Activated effector memory CD4-positive, alpha-beta T cell treated with anti-CD3 and anti-CD28 coated beads, Interleukin-2, amount 50 U/mL, for 16 hours (primary cell): ENCODE measurements at places on chromosomes 3 and 15.

- no peak for DNase-seq
Measured at GRCh38 chr3:146274833-146275232, 23.9 kb upstream of the PLSCR4 start.

- peak; percentile 75 for DNase-seq
Measured at GRCh38 chr3:11643201-11643603, 513 bp downstream of the VGLL4 start.

GRCh38 chr3:186937017-186937875 lies 6.9 kb downstream of the ST6GAL1 start:
- DNase-seq = no peak

GRCh38 chr15:87133704-87134103 lies 1054.0 kb downstream of the AGBL1 start:
- DNase-seq = no peak

DNA sequence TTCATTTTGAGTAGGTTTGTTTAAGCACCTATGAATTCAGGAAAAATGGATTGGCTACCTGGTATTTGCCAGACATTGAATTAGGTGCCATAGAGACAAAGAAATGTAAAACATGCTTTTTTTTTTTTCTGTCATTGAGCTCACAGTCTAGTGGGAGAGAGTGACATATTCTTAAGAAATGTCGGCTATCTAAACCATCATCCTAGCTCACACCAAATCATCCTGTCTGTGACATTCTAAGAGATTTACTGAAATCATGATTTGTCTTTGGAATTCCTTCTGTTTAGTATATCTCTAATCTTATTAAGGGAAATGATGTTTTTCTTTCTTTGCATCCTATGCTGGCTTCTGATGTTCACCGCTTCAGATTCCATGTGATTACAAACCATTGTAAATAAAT lies 59.5 kb upstream of the STXBP5L start:
- no peak for DNase-seq

DNA sequence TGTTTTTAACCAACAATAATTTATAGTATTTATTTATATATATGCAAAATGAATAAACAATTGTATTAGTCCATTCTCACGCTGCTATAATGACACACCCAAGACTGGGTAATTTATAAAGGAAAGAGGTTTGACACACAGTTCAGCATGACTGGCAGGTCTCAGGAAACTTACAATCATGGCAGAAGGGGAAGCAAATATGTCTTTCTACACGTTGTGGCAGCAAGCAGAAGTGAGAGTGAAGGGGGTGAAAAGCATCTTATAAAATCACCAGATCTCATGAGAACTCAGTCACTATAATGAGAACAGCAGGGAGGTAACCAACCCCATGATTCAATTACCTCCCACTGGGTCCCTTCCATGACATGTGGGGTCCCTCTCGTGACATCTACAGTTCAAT lies 162.8 kb upstream of the SLITRK3 start:
- DNase-seq = no peak

DNA sequence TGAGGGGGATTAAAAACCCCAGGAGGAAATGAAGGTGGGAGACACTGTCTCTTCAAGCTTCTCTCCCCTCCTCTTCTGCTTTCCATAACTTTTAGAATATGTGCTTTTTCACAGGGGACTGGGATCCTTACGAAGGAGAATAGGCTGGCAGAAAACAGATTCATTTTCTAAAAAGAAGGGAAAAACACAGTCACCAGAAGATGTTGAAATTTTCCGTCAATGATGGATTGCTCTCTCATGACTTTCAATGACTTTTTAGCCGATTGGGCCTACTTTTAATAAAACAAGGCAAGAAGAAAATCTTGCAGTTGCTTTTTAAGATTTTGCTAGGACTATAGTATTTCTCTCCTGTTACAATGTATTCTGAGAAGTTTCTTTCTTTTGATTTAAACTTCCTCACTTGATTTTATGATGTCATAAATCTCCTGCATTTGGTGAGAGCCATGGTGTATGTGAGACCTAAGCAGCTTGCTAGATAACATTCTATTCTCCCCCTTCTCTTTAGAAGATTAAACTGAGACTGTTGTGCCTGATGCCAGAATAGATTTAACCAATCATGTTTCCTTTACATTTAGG lies 241.2 kb downstream of the FEZF2 start:
- DNase-seq = no peak

DNA sequence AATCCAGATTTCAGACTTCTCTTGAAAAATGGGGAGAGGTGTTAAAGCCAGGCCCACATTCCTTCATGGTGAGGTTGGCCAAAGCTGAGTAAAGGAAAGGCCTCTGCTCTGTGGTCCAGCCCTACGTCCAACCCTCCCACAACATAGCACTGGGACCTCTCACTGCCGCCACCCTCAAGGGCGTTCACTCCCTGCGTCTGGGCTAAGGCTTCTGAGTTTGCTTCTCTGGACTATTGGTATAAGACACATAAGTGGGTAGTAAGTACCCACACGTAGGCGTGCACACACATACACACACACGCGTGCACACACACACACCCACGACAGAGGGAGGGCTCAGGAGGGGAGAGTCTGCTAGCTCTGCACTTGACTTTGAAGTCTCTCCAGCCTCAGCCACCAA lies 80.2 kb upstream of the PXYLP1 start:
- DNase-seq = no peak

DNA sequence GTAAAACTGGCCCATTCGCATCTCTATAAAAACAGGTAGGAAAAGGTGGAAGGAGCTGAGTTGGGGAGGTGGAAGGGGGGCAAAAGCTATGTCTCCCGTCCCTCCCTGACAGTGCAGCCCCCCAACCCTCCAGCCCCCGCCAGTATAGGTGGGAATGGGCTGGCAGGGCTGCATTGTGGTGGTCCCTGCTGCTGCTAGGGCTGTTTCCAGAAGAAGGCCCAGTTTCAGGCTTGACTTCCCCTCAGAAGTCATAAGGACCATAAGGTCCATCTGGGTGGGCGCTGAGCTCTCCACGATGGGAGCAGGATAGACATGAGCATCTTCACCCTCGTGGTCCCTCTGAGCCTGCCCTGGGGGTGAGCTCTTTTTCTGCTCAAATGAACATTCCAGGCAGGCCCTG lies 44.2 kb downstream of the APBA2 start:
- DNase-seq = peak; percentile 27

- DNase-seq = no peak
Measured at GRCh38 chr3:101170062-101170771, 150.2 kb downstream of the IMPG2 start.

DNA sequence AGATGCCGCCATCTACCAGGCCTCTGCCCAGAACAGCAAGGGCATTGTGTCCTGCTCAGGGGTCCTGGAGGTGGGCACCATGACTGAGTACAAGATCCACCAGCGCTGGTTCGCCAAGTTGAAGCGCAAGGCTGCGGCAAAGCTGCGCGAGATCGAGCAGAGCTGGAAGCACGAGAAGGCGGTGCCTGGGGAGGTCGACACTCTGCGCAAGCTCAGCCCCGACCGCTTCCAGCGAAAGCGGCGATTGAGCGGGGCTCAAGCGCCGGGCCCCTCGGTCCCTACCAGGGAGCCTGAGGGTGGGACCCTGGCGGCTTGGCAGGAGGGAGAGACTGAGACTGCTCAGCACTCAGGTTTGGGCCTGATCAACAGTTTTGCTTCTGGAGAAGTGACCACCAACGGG lies 22.6 kb downstream of the ALPK3 start:
- no peak for DNase-seq

GRCh38 chr3:86989611-86990010 lies 1.3 kb downstream of the VGLL3 start:
- DNase-seq = no peak

GRCh38 chr3:164515256-164515655 lies 563.0 kb downstream of the SI start:
- no peak for DNase-seq

DNA sequence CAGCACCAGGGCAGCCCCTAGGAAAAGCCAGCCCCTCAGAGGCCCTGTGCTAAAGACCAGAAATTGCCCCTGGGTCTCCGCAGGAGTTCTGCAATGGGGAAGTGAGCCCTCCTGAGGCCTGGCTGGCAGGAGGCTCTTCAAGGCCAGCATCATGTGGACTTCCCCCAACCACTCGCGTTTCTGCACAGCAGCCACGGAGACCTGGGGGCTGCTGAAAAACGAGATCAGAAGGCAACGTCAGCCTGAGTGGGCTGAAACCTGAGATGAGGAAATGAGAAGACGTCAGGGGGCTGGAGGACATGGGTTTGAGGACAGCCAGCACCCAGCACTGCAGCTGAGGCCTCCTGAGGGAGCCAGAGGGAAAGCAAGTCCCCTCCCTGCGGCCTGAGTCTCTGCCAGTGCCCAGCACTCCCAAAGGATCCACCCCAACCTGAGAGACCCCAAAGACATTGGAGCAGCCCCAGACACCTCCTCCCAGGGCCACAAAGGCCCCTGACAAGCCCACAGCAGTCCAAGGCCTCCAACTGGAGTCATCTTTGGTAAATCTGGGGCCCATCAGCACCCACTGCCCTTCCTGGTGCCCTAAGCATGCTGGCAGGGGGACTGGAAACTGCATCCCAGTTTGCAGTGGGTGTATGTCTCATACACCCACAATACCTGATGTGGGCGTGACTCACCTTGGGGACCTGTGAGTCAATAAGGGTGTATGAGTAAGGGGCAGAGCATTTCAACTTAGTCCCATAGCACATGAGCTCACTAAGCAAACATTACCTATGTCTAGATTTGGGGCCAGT lies 29.2 kb upstream of the CYP11A1 start:
- peak; percentile 81 for DNase-seq

DNA sequence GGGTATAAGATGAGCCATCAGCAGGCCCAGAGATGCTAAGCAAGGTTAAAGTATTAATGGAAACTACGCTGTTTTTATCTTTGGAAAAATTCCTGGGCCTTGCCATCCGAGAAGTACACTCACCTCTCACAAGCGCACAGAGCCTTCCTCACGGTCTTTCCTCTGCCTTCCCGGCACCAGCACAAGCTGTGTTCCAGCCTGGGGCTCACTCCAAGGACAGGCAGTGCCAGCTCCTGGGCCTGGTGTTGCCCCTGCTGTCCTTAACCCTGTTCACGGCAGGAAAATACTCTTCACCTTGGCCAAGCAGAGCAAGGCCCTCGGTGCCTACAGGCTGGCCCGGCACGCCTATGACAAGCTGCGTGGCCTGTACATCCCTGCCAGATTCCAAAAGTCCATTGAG lies 14.3 kb upstream of the RHO start:
- no peak for DNase-seq

GRCh38 chr3:157151627-157152026 lies 8.3 kb downstream of the CCNL1 start:
- DNase-seq = no peak

DNA sequence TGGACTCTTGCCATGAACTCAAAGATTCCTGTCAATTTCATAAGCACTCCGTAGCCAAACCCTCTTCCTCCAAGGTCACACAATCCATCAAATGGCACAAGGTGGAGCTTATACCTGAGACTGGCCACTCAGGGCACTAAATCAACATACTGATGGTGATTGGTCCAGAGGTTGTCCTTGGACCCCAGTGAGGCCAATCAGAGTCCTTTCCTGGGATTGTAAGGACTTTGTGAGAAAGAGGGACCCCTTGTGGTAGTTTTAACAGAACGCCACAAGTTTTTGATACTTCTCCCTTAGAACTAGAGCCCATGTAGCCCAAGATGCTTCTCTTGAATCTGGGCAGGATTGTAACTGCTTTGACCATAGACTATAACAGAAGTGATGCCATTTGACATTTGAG lies 44.4 kb upstream of the LARS2 start:
- no peak for DNase-seq

DNA sequence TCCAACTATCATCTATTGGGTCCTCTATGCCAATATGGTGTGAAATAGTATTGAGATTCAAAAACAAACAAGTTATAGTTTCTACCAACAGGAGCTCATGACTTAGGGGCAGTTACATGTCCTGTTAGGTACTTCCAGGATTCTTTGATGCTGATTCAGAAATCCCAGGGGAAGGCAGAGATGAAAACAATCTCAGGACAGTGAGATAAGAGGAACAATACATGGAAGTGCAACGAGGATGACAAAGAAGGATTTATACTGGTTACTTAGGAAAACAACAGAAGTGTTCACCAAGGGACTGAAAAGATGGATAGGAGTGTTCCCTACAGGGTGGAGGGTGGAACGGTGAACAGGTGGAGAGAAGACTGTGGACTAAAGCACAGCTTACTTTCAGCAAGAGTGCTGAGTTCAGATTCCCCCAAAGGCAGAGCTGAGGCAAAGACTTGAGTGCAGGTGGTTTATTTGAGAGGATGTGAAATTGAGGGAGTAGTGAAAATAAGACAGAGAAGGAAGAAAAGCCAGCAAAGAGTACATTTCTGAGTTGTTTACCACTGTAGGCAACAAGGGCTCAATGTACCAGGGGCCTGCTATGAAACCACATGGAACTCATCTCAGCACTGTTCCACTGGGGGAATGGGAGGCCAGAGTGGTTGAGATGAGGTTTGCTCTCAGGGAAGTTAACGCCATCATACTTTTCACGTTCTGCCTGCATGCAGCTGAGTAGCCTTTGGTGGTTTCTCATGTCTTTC lies 68.1 kb downstream of the TRIM69 start:
- no peak for DNase-seq

DNA sequence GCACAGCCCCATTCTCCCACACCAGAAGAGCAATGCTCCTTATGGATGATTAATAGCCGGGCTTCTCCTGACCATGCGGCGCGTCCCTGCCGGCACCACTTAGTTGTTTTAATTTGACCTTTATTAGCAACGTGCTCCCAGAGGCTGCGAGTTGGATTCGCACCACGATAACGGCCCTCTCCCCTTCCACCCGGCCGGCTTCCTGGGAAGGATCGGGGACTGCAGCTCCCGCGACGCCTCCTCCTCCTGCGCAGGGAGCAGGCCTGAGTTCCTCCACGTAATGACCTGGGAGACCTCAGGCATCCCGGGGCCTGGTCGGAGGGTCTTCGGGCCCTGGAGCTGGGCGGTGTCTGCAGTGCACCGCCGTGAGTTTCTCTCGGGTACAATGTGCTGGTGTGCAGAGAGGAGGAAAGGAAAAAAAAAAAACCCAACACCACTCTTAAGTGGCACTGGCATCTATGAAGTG lies 243.3 kb upstream of the TOPAZ1 start:
- no peak for DNase-seq

DNA sequence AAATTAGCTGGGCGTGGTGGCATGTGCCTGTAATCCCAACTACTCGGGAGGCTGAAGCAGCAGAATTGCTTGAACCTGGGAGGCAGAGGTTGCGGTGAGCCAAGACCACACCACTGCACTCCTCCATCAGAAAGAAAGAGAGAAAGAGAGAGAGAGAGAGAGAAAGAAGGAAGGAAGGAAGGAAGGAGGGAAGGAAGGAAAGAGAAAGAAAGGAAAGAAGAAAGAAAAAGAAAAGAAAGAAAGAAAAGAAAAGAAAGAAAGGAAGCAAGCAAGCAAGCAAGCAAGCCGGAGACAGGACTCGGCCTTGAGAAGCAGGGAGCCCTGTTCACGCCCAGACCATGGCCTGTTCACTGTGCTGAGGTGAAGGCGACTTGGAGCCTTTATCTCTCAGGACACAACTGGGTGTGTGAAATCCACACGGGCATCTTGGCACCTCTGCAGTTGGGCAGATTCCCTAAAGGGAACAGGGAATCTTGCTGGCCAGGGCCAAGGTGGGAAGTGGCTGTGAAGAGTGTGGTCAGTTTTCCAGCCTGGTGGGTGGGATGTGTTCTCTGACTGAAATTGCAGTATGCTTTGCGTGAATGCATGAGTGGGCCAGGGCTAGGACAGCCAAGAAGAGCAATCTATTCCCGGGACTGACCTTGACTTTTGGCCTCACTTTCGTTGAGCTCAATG lies 90.3 kb downstream of the CORO2B start:
- DNase-seq = peak; percentile 41
